Activated gamma-delta T cell treated with anti-CD3 and anti-CD28 coated beads, Interleukin-2, amount 50 U/mL, for 16 hours (primary cell): ENCODE measurements at places on chromosomes 12 and 14.

GRCh38 chr12:12201274-12201758 lies 65.5 kb downstream of the LRP6 start:
- DNase-seq = no peak

GRCh38 chr14:30131581-30132097 lies 204.0 kb upstream of the PRKD1 start:
- no peak for DNase-seq

- DNase-seq = no peak
These were observed 735.5 kb downstream of the MED13L start for GRCh38 chr12:115541891-115542421.

DNA sequence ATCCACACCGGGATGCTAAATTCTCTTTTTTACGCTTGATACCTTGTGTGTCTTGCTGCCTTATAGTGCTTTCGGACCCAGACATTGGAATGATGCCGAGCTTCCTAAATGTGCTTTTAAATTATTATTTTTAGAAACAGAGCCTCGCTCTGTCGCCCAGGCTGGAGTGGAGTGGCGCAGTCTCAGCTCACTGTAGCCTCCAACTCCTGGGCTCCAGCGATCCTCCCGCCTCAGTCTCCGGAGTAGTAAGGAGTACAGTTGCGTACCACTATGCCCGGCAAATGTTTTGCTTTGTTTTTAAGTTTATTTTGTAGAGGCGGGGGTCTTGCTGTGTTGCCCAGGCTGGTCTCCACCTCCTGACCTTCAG lies 489 bp upstream of the EML5 start:
- no peak for DNase-seq

- DNase-seq = no peak
These were observed 77.4 kb downstream of the SCARB1 start for GRCh38 chr12:124786061-124786964.

DNA sequence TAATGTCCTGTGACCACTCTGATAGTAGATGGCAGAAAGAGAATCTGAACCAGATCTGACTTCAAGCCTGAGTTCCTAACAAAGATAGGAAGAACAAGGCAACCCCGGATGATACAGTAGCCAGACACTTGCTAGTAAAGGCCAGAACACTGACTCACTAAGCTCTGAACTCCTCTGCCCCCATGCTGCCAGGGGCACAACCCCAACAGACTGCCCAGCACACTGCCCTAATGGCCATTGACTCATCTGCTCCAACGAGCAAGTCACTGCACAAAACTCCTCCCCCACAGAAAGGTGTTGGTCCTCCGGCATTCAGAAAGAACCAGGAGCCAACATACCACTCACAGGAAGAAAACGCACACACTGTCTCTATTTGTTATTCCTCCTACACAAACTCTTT lies 179.6 kb upstream of the NUDT4 start:
- no peak for DNase-seq

DNA sequence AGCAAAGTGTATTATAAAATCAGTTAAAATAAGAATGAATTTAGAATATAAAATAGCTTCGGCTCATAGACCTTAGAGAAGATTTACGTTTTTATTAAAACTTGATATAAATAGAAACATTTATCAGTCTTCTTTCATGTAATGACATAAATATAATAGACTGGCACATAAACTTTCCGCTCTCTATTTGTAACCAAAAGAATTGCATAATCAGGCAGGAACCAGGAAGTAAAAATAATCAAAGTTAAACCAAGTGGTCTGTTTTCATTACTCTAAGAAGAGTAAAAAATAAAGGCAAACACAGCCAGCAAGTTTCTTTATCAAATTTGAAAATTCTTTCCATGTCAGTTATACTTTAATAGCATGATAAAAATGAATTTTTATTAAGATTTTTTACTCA lies 46.3 kb upstream of the ATP2A2 start:
- DNase-seq = no peak

DNA sequence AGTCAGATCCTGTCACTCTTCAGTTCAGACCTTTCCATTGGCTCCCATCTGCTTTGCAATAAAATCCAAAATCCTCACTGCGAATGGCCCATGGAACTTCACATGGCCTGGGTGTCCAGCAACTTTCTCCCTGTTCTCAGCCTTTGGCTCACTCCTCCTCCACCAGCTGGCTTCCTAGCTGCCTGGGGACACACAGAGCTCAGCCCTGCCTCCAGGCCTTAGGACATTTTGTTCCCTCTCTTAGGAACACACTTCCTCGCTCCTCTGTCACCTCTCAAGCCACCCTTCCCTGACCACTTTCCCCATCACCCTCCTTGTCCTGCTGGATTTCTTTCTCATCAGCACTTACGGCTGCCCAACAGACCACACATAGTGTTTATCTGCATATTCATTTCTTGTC lies 419.6 kb downstream of the MED13L start:
- no peak for DNase-seq

DNA sequence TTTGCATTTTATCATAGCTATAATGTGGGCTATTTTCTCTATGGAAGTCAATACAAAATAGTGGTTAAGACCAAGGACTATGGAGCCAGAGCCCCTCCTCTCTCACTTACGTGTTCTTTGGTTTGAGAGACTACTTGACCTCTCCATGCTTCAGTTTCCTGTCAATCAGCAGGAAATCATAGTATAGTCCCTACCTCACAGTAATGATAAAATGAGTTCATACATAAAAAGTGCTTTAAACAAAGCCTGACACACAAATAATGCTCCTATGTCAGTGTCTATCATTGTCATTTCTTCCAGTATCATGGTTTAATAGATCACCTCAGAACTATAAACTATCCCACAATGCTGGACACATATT lies 90.4 kb downstream of the MED13L start:
- DNase-seq = no peak

DNA sequence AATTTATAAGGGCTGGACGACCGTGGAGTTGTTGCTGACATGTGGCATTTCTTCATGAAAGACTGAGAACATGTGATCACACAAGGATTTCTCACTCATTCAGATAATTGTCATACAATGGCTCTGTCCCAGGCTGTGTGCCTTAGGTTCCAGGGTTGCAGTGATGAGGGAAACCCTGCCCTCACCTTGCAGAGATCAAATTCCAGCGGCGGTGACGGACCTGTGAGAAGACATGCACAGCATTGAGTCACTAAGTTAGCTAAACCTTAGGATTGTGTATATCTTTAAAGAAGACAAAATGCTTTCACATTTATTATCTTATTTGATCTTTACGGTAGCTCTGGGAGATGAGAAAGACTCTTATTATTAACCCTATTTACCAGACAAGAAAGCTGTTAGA lies 1029.1 kb downstream of the BCL11B start:
- no peak for DNase-seq

DNA sequence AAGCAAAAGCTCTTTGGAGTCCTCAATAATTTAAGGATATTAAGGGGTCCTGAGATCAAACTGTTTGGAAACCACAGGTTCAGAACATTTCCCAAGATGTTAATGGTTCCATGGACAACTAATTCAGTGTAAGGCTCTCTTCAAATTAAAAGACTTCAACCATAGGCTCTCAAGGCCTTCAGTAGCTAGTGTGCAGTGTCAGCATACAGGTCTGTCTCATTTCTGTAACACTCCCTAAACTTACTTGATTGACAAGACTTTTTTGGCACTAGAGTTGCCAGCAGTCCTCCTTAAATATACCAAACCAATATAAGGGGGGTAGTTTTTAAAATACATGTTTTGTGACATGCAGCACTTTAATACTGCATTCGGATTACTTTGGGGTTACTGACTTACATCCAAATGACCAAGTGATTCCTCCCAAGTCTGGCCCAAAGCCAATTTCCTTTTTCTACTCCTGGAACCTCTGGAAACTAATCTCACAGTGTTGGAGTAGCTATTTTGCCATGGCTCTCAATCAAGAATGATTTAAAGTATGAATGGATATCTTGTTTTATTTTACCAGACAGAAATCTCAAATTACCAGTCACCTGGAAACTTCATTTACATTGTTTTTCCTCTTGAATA lies 22.7 kb downstream of the CSRP2 start:
- no peak for DNase-seq

- DNase-seq = no peak
These were observed 101.7 kb downstream of the DUSP6 start for GRCh38 chr12:89250636-89251035.

DNA sequence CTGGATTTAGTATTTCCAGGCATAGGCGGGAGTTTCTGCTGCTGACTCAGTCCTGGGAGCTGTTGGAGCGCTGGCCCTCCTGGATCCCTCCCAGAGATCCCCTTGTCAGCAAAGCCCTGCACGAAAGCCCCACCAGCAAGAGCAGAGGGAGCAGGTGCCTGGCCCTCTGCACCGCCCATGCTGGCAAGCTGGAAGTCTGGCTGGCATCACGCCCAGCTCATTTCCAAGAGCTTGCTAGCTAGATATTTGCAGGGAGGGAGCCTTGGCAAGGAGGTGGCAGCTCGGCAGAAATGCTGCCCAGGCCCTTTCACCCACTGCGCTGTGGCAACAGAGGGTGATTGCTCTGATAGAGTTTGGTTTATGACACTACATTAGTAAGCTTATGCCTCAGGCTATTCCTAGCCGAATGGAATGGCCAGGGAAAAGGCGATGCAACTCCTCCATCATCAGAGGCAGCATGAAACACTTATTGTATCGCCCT lies 193.9 kb downstream of the EMP1 start:
- DNase-seq = no peak

DNA sequence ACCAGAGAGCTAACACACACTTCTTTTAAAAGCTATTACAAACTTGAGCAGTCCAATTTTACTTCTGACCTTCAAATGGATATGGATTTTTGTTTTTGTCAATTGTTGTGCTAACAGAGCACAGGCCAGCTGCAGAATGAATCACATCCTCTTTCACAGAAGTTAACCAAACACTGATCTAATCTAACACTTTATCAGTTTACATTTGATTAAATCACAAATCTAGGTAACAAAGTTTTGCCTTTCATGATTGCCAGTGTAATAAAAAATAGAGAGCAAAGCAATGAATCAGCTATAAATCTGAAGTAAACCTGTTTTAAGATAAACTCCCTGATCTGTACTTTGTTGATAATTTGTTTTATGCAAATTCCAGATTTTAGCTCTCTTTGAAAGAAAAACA lies 273.1 kb upstream of the RGS6 start:
- no peak for DNase-seq

GRCh38 chr12:52670961-52671360 lies 9.2 kb downstream of the KRT1 start:
- no peak for DNase-seq

GRCh38 chr14:94026173-94026888 lies at the start of gene OTUB2:
Gene OTUB2, plus strand, starts transcription at chr14:94026340. Its CDS starts 198 bp downstream, at chr14:94026538.
- DNase-seq = peak; percentile 92
